SHP77 (cell line): ENCODE measurements at places on chromosomes 7 and 10.
A peak's percentile ranks its signal among the peaks of the same experiment; 100 is the strongest.

- no peak for DNase-seq
Measured at GRCh38 chr10:71423901-71424300, 27.2 kb downstream of the CDH23 start.

- no peak for DNase-seq
Measured at GRCh38 chr7:127682140-127682539, 30.1 kb downstream of the SND1 start.

GRCh38 chr10:44960482-44961229 is 1.1 kb downstream of the RASSF4 start:
- DNase-seq = no peak

GRCh38 chr10:44966129-44966815 is 6.7 kb downstream of the RASSF4 start:
- DNase-seq = no peak

GRCh38 chr10:69644658-69645295 is 14.7 kb downstream of the FAM241B start:
- peak; percentile 1 for DNase-seq

GRCh38 chr10:121952226-121952625 is 22.8 kb downstream of the NSMCE4A start:
- no peak for DNase-seq

- DNase-seq = no peak
Measured at GRCh38 chr10:86349940-86350630, 16.5 kb downstream of the GRID1 start.

GRCh38 chr10:3476640-3477448 is 304.3 kb upstream of the PITRM1 start:
- no peak for DNase-seq
